NCI-H748 treated with DMSO at 0.1 percent for 48 hours (cell line): ENCODE measurements at places on chromosomes 2 and 18.

GRCh38 chr18:58438161-58438957, 190.5 kb downstream of the ALPK2 start:
- no peak for DNase-seq

DNA sequence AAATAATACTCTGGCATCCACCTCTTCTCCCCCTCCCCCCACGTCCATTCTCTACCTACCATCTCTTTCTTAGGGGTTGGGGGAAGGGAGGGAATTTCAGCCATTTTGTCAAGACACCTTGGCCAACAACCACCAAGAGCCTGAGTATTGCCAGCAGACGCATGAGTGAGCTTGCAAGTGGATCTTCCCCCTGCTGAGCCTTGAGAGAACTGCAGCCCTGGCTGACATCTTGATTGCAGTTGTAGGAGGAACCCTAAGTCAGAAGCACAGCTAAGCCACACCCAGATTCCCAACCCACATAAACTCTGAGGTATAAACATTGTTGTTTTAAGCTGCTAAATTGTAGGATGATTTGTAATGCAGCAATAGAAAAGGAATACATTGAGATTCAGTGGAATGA, 165.6 kb downstream of the TMEFF2 start:
- DNase-seq = no peak

DNA sequence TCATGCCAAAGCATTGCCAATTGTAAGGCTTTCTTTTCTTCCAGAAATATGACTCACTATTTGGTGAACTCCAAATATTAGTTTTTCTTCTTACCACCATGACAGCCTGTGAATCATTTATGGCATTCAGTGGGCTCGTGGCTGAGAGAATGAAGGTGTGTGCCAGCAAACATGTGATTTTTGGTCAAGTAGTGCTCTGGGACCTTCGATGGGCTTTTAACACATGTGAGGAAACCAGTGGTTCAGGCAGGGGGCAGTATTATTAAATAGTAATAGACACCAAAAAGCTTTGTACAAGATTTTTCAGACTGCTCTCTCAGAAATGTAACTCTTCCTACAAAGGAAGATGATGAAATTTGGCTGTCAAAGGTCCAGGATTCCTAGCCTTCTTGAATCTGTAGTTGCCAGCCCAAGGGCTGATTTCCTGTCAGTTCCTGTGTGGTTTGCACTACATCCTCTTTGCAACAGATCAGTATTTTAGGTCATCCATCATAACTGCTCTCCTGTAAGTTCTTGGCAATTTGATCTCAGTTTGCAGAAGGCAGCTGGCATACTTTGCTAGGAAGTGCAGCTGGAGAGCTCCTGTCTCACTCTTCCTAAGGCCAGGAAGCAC, 64.3 kb downstream of the BABAM2 start:
- no peak for DNase-seq

GRCh38 chr2:151614159-151614558, 120.1 kb downstream of the NEB start:
- no peak for DNase-seq

- DNase-seq = no peak
Measured at GRCh38 chr2:28335666-28336065, 57.0 kb upstream of the FOSL2 start.

GRCh38 chr2:208366215-208367127, 40.1 kb upstream of the PTH2R start:
- no peak for DNase-seq

DNA sequence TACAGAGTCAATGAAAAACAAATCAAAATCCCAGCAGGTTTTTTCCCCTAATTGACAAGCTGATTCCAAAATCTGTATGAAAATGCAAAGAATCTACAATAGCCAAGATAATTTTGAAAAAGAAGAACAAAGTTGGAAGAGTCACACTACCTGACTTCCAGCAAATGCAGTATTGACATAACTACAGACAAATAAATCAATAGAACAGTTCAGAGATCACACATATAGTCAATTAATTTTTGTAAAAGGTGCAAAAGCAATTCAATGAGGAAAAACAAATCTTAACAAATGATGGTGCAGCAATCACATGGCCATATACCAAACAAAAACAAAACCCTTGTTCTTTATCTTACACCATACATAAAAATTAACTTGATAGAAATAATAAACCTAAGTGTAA, 74.6 kb upstream of the ST8SIA5 start:
- DNase-seq = no peak

DNA sequence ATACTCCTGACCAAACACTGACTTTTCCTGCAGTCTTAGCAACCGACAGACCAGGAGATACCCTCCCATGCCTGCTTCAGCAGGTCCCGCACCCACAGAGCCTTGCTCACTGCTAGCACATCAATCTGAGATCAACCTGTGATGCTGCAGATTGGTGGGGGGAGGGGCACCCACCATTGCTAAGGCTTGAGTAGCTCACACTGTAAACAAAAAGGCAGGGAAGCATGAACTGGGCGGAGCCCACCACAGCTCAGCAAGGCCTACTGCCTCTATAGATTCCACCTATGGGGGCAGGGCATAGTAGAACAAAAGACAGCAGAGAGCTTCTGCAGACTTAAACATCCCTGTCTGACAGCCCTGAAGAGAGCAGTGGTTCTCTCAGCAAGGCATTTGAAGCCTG, 109.7 kb downstream of the SP100 start:
- DNase-seq = no peak

GRCh38 chr18:38565513-38565912, 999.9 kb upstream of the CELF4 start:
- DNase-seq = no peak

GRCh38 chr18:31386741-31387140, 10.2 kb downstream of the DSG4 start:
- no peak for DNase-seq

GRCh38 chr18:25830787-25831186, 259.6 kb downstream of the SS18 start:
- DNase-seq = no peak
